ENCODE measurements at places on chromosomes 11 and 22.

DNA sequence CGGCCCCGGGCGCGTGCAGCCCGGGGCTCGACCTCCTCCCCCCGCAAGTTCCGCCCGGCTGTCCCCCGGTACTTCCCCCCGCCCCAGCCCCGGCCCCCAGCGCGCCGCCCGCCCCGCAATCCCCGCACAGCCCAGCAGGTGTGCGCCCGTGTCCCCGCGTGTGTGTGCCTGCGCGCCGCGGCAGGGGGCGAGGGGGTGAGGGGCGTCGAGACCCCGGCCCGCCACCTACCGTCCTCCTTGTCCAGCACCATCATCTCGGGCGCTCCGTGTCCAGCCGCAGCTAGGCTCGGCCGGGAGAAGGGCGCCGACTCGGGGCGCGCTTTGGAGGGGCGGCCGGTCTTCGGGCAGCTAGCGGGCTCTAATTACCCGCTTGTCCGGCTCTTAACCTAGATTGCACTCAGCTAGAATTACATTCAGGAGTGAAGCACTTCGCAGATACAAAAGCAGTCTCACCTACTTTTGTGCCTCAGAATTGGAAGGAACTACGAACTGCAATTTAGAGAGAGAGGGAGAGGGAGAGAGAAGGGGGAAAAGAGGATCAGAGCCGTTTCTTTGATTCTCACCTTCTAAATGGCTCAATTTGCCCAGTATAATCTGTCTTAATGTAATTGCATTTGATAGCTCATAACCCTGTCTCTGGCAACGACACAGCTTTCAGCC, 439 bp downstream of the LMO1 start:
- DNase-seq = no peak

DNA sequence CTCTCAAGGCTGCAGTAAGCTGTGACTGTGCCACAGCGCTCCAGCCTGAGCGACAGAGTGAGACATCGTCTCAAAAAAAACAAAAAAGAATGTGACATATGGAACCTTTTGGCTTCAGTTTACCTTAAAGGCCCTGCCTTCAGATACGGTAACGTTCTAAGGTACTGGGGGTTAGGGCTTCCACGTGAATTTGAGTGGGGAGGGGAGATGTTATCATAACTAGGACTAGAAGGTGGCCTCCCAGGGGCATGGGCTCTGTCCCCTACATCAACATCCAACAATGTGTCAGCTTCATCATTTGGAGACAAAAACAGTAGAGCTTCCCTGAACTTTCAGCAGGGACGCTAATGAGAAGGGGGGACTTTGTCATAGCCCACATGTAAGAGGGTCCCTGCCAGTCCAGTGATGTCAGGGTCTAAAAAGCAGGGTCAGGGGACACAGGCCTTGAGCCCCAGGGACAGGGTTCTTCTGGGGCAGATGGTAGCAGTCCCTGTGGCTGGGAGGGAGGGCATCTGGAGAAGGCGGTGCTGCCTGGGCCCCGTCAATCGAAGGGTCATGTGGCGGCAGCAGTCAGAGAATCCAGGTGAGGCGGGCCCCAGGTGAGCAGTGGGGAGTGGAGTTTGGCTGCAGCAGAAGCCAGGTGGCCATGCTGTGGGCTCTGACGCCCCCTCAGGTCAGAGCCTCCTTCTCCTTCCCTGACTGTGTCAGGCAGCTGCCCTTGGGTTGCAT, 79.8 kb downstream of the BCR start:
- DNase-seq = no peak

- no peak for DNase-seq
These were observed 37.9 kb downstream of the SREBF2 start for GRCh38 chr22:41870786-41871185.

DNA sequence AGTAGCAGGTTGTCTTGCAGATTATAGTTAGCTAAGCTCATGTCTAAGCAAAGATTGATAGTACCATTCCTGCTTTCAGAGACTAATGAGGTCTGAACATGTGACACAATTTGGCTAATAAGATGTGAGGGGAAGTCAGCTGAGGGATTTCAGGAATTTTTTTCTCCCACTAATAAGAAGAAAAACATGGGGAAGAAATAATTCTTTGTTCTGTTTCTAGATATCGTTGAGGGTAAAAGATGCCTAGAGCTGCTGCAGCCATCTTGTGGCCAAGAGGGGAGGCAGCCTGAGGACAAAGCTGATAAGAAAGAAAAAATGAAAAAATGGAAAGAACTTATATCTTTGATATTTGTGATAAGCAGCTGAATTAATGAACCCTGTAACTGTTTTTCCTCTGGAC, 1334.4 kb downstream of the LRRC4C start:
- DNase-seq = no peak

- DNase-seq = no peak
These were observed 10.1 kb downstream of the SIGIRR start for GRCh38 chr11:404551-405264.

DNA sequence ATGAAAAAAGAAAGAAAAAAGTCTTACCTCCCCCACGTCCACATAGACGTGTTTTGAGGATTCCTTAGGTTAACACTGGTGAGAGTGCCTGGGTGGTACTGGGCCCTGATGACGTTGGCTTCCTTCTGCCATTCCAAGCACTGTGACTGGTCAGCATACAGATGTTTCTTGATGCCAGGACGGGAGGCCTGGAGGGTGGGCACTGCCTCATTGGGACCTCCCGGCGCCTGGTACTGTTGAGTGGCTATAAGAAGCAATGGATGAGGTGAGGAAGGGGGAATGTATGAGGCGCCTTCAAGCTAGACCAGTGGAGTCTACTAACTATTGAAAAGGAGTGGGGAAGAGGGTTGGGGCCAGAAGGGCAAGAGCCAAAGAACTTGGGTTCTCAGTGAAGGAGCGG, 45.3 kb downstream of the MICAL2 start:
- DNase-seq = no peak

DNA sequence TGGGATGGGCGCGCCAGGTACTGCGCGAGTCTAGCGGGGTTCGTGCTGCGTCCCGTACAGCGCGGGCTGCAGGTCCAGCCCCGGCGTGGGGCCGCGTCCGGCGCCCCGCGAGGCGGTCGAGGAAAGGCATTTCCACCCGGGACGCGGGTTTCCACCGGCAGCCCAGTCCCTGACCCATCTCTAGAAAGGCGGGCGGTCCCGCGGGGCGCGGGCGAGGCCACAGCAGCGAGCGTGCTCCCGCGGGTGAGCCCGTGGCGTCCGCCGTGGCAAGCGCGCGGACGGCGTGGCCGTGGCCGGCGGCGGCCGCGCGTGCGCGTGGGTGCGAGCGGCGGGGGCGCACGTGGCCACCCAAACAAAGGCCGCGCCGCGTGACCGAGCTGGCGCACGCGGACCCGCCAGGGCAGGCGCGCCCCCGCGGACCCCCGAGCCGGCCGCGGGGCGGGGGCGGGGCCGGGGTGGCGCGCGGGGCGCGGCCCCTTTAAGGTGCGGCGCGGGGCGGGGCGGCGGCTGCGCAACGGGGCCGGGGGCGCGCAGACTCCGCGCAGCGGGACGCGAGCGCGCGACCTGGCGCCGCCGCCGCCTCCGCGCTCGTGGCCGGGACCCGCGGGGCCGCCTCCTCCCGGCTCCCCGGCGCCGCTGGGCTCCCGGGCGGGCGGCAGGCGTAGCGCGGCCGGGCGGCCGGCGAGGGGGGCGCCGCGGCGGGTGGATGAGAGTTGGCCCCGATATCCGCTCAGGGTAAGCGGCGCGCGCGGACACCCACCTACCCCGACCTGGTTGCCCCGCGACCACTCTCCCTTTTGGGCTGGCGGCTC, 39.3 kb upstream of the CELSR1 start:
- peak; percentile 63 for DNase-seq

GRCh38 chr11:46345131-46345597, 2.1 kb upstream of the DGKZ start:
- peak; percentile 33 for DNase-seq

- DNase-seq = no peak
These were observed 2.0 kb upstream of the TIMP3 start for GRCh38 chr22:32799496-32799895.

DNA sequence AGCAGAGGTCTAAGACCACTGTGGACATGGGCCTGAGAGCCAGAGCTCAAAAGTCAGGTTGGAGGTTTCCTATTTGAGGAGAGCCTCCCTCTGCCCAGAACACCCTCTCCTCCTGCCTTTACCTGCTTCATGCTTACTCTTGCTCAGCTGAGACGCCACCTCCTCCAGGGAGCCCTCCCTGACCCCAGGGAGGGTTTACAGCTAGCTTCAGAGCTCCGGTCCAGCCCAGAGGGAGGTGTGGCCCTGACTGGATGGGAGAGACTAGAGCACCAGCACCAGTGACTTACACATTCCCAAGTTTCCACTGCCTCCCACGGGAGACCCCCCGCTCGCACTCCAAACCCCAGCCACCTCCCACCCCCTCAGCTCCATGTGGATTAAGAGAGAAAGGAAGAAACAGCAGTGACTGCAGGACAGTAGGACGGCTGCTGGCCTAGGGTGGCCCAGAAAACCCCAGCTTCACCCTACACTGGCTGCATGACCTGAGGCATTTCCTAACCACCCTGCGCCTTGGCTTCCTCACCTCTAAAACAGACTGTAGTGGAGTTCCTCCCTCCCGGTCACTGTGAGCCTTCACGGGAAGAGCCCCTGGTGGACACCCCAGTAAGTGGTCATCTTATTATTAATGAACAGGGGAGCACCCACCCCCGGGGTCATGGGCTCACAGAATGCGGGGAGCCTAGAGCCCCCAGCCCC, 24.5 kb upstream of the PDGFB start:
- no peak for DNase-seq

GRCh38 chr22:29216873-29217666, 11.4 kb downstream of the EMID1 start:
- DNase-seq = no peak

DNA sequence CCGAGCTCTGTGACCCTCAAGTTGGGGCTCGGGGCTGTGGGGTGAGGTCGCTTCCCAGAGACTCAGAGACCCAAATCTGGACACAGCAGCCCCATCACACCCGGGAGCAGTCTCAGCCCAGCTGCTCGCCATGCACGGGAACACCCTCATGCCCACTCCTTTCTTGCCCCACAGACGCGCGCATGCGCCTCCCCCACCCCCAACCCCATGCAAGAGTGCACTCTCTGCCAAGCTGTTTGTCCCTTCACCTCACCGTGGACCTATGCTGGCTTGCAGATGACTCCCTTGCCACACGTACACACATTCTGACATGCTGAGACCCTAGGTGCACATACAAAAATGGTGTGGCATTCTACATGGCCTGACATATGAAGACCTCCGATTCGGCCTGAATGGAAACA, 478 bp upstream of the CD248 start:
- no peak for DNase-seq

GRCh38 chr11:29231586-29231985, 785.2 kb downstream of the KCNA4 start:
- no peak for DNase-seq

DNA sequence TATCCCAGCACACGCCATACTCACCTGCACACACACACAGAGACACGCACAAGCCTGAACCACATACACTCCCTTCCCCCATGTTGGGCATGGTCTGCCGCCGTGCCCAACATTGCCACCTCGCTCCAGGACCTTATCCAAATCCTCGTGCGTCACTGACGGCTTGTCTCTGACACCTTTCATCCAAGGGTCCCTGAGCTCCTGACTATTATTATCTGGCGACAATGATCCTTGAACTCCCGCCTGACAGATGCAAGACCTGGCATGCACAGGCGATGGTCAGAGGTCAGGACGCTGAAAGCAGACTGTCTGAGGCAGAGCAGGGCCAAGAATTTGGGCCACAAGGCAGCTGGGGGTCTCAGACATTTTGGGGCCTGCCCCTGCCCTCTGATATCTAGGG, 4.2 kb downstream of the MB start:
- DNase-seq = no peak

GRCh38 chr11:124745270-124745834, 5.6 kb downstream of the NRGN start:
- no peak for DNase-seq

- DNase-seq = no peak
These were observed 16.0 kb upstream of the LINC01488 start for GRCh38 chr11:69465236-69466000.

- DNase-seq = no peak
These were observed 33.9 kb upstream of the ARFGAP3 start for GRCh38 chr22:42891008-42891407.

DNA sequence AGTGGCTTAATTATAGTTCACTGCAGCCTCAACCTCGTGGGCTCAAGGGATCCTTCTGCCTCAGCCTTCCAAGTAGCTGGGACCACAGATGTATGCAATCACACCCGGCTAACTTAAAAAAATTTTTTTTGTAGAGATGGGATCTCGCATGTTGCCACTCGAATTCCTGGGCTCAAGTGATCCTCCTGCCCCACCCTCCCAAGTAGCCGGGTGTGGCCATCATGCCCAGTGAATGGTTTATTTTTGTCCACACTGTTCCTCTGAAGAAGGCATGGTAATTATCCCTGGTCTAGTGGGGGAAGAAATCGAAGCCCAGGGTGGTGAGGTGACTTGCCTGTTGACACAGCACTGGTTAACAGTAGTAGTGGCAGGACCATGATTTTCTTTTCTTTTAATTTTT, 1.9 kb downstream of the SAC3D1 start:
- no peak for DNase-seq

DNA sequence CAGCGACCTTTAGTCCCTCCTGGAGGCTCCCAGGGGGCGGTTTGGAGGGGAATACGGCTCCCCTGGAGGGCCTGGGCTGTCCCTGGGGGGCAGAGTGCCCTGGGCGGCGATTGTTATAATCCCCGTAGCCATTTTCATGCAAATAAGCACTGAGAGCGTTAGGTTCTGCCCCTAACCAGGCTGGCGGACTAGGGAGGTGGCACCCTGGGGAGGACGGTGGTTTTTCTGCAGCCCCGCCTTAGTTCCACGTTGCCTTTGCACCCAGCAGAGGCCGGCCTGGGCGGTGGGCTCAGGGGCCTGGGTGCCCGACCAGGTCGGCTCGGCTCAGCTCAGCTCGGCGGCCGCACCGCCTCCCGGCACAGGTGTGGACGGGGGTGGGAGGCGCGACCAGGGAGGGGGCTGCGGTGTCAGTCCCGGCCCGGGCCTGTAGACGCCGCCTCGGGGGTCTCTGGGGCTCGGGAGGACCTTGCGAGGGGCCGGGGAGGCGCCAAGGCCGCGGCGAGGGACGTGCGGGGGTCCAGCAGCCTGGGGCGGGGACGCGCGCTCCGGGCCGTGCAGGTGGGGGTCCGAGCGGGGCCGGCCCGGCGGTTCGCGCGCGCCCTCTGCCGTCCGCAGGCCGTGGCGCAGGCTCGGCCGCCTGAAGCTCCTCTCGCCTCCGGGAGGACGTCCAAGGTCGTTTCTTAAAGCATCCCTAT, 2.3 kb upstream of the DUSP8 start:
- DNase-seq = no peak

- no peak for DNase-seq
These were observed 17.0 kb upstream of the PSMA1 start for GRCh38 chr11:14537134-14537599.

- DNase-seq = no peak
These were observed 87.8 kb downstream of the CACNA1I start for GRCh38 chr22:39658367-39658766.

- DNase-seq = no peak
These were observed 676.0 kb downstream of the NTM start for GRCh38 chr11:132046288-132046865.

DNA sequence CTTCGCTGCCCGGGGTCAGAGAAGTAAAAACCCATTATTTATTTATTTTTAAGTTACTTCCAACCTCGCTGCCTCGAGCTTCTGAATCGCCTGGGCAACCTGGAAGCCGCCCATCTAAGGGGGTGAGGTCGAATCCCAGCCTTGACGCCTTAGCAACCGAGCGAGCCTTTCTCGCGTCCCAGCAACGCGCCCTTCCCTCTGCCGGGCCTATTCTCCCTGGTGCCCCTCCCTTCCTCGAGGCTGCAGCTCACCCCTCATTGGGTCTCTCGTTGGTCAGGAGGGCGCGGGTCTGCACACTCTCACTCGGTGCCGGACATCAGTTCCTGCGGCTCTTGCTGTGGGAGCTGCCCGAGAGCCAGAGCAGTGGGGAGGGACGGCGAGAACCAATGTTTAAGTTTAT, at the start of gene CCDC81:
Gene CCDC81, plus strand, starts transcription at position 302 of the 400 bp plus-strand sequence. CDS start 277 bp downstream, outside the sequence.
- no peak for DNase-seq

Data from amygdala (tissue), 56 donors.